ENCODE measurements at places on chromosomes 2 and 18. TPM values are rescaled to one million over a fixed set of nuclear protein-coding genes. Genes with fewer than 3 reads are reported as not detected.

DNA sequence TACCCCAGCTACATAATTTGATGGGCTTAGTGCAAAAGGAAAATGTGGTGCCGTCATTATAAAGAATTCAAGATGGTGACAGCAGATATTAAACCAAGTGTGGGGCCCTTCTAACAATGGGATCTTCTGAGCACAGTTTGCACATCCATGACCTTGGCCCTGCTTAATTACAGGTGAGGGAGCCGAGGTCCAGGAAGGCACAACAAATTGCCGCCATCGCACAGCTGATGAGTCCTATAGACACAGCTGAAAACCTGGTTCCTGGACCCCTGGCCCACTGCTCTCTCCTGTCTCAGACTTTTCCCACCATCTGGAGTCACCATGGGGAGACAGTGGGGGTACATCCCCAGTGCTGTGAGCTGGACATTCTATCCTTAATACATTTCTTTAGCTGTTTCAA is 95.8 kb upstream of the MAP4K3 start:
- DNase-seq = no peak

DNA sequence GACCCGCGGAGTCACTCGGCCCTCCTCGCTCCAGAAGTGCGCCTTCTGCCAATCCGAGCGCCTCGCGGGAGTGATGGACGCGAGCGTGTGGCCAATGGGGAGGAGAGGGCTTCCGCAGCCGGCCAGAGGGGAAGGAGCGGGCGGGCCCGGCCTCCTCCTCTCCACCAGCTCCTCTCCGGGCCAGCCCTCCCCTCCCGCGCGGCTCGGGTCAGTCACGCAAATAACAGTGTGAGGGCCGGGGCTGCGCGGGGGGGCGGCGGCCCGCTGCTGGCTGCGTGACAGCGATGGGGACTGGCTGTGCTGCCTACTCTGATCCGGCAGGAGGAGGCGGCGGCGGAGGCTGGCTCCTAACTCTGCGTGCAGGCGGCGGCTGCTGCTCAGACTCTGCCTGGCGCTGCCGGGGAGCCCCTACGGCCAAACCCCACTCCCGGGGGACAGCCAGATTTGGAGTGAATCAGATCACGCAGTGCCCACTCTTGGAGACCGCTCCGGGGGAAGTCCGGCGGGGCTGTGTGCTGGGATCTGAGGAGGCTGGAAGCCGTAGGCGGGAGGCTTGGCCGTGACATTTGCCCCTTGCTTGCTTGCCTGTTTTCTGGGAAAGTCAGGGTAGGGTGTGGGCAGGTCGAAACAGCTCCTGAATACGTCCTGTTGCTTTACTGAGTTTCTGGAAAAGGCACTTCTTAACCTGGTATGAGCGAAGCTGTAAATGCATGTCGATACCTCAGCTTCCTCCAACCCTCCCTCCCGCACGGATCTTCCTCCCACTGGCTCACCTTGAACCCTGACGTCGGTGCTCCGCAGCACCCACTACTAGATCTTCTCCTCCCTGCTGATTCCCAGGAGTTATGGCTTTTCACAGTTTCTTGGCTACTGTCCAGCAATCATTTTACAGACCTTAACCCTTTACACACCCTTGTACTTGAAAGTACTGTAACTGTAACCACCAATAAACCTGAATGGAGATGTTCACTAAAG is 97.9 kb upstream of the SERTAD2 start:
- no peak for DNase-seq

DNA sequence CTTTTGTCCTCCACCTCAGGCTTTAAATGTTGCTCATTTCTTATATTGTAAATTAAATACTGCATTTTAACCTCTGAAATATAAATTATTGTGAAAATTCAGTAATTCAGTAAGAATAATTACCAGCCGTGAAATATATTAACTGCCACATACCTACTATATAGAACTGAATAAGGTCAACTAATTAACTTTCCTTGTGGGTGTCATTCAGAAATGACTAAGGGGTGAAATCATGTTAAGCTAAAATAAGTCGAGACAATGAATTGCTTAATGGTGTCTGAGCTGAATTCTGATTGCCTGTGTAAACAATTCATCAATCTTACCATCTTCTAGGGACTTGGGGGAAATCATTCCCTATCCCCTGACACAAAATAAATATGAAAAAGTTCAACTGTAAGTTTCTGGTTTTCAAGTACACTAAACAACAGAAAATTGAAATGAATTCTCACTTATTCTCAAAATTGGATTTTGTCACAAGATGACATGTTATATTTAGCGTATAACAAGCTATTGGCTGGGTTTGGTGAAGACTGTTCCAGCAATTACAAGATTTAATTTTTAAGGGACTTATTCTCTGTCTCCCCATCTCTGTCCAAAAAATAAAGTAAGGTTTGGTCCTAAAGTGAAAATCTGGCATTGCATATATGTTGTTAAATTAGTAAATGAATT is 255.1 kb downstream of the METTL4 start:
- DNase-seq = no peak

DNA sequence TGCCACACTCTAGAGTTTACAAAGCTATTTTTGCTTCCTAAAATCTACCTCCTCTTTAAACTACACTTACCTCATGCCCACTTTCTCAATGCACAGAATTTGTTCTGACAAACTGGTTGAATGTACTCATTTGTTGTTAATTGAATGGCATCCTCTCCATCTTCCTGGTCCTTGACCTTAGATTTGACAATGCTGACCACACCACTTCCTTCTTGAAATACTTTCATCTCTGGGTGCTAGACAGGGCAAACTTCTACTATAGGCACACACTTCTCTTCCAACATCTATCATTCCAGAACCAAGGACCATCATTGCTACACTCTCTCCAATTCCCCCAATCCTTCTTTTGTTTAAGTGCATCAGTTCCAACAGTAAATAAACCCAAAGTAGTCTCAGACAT is 22.3 kb downstream of the ARL5A start:
- DNase-seq = no peak

DNA sequence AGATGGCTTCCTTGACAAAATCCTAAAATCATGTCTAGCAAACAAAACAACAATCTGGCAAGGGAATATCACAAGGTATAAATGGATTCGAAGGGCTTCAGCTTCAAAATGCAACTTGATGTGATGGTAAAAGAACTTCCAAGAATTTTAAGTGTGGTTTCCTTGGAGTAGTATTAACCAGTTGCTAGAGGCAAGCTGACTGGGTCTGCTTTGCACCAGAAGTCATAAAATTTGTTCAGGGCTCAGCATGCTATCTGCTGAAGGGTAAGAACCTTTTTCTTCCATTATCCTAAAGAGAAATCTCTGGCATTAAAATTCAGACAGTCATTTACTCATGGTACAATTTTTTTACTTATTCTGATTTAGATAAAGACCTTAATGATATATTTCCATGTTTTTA is 516.7 kb downstream of the TXNL1 start:
- DNase-seq = no peak

DNA sequence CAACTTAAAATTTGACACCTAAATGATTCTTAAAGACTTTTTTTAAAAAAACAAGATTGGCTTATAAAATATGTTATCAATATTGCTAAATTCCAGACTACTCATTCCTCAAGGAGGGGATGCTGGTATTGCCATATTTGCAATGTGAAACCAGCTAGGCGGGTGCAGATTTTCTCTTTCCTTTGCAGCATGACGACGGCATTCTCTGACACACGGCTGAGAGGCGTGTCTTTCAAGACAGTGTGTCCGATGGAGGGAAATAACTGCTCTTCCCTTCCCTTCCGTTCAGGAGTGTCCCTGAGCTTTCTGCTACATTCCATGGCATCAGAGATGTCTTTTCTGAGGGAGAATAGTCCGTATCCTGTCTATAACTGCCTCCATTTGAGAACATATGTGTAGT is 38.2 kb upstream of the CNGA3 start:
- DNase-seq = no peak

DNA sequence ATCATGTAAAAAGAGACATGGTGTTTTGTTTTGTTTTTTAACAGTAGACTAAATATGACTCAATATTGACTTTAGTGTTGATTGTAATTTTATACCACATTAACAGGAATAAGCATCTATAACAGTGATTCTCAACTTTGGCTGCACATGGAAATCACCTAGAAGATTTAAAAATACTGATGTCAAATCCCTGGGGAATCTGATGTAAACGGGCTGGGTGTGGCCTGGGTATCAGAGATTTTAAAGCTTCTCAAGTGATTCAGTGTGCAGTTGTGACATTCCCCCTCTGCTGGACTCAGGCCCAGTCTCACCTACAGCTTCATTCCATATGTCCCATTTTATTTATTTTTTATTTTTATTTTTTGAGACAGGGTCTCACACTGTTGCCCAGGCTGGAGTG is 82.8 kb upstream of the ATP8B1 start:
- no peak for DNase-seq

GRCh38 chr2:191295088-191295487 is 49.9 kb downstream of the MYO1B start:
- DNase-seq = no peak

- no peak for DNase-seq
Measured at GRCh38 chr2:136055929-136056688, 61.8 kb downstream of the CXCR4 start.

- no peak for DNase-seq
Measured at GRCh38 chr2:144237830-144238627, 281.9 kb downstream of the ZEB2 start.

- no peak for DNase-seq
Measured at GRCh38 chr2:150469706-150470274, 17.7 kb downstream of the RND3 start.

GRCh38 chr2:29245742-29246382 is 130.6 kb downstream of the CLIP4 start:
- DNase-seq = no peak

GRCh38 chr2:72934683-72935610 is 17.6 kb downstream of the EMX1 start:
- no peak for DNase-seq

GRCh38 chr2:216478151-216478550 is 20.5 kb upstream of the RPL37A start:
- no peak for DNase-seq

DNA sequence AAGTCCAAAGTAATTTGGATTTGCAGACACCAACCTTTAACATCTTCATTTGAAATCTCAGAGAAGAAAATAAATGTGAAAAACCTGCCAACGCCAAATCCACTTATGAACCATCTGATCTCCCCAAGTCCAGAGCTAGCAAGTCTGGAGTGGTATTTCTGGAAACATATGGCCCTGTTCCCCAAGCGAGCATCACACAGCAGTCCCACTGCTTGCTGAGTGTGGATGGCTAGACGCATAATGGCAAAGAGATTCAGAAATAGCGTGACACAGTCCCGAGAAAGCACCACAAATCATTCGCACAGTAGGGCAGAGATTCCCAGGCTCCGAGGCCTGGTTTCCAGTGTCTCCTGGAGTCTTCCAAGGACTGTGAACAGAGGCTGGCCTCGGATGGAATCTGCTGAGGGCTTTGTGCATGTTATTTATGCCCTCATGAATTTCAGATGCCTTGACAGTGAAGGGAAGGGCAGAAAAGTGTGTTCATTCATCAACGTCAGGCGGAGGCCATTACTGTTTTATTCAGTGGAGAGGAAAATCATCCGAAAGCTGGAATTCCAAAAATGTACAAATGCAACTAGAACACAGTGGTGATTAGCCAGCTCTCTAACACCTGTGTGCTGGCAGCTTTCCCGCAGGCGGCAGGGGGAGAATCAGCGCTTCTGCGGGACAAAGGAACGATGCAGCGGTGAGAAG is 417.0 kb downstream of the EIPR1 start:
- no peak for DNase-seq

DNA sequence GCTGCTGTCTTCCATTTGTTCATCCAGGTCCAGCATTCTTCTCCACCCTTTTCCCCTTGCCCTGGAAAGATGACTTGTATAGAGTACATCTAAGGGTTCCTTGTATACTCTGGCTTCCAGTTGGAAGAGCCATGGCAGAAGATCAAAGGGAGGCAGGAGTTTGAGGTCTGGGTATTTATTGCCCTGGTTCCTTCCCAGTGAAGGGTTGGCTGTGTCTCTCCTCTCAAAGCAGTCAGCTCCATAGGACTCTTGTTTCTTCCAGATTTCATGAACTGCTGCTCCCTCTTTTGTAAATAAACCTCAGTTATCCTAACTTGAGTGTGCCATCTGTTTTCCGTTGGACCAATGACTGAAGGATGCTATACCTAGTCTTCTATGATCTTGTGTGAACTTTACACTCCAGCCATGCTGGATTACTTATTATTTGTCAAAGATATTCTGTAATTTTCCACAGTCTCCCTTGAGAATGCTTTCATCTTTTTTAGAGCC is 6.4 kb downstream of the BBS5 start:
- no peak for DNase-seq

GRCh38 chr18:13626544-13626908 is 99.8 kb downstream of the FAM210A start:
- DNase-seq = no peak

GRCh38 chr18:9565407-9565806 is 49.0 kb downstream of the PPP4R1 start:
- DNase-seq = no peak

GRCh38 chr2:18404708-18405107 is 155.7 kb downstream of the RDH14 start:
- DNase-seq = no peak

GRCh38 chr2:217951521-217952247 is 51.1 kb downstream of the TNS1 start:
- DNase-seq = peak; percentile 63

DNA sequence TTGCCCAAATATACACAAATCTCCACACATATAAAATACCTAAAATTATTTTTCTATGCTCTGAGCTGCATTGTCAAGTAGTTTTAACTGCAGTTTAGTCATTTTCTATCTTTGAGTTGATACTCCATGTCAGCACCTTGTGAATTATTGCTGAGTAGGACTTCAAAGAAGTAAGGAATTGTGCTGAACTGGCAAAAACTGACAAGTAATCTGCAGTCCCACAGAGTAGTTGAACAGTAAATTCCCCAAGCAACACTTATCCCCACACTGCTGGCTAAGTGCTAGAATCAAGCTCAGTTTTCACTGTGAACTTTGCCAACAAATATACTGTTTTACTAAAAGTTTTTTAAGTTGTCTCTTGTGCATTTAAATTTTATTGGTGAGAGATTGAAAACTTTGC is 141.8 kb upstream of the ST6GAL2 start:
- no peak for DNase-seq

Gene CXCR1
- not detected for total RNA-seq

Gene SLC5A7
- total RNA-seq = not detected

Gene VAPA
- total RNA-seq = 109 TPM

Gene SLC23A3
- total RNA-seq = 14.2 TPM

Gene FKBP7
- total RNA-seq = 7.7 TPM

Gene EEF1B2
- total RNA-seq = 229 TPM

Gene KLHL29
- total RNA-seq = 16.3 TPM

Gene ABCG5
- 4.0 TPM for total RNA-seq

Gene HPCAL1
- 401 TPM for total RNA-seq

Gene HOXD8
- 19.8 TPM for total RNA-seq

Gene DAW1
- not detected for total RNA-seq

Gene MYL12B
- 198 TPM for total RNA-seq

Gene SNORC
- total RNA-seq = not detected

Gene NETO1
- not detected for total RNA-seq

Gene HOXD9
- not detected for total RNA-seq

Gene AGXT
- total RNA-seq = not detected

Gene MAPRE2
- 22.4 TPM for total RNA-seq

Gene HOXD4
- total RNA-seq = 13.6 TPM

Gene CNDP1
- not detected for total RNA-seq

Gene HNRNPLL
- 10.6 TPM for total RNA-seq

Gene PROC
- not detected for total RNA-seq

Data from ascending aorta (tissue), 2 donors.